GM20000 (cell line): ENCODE measurements at places on chromosomes 6 and 20.

GRCh38 chr6:89777455-89777854, 42.1 kb downstream of the MDN1 start:
- DNase-seq = no peak

DNA sequence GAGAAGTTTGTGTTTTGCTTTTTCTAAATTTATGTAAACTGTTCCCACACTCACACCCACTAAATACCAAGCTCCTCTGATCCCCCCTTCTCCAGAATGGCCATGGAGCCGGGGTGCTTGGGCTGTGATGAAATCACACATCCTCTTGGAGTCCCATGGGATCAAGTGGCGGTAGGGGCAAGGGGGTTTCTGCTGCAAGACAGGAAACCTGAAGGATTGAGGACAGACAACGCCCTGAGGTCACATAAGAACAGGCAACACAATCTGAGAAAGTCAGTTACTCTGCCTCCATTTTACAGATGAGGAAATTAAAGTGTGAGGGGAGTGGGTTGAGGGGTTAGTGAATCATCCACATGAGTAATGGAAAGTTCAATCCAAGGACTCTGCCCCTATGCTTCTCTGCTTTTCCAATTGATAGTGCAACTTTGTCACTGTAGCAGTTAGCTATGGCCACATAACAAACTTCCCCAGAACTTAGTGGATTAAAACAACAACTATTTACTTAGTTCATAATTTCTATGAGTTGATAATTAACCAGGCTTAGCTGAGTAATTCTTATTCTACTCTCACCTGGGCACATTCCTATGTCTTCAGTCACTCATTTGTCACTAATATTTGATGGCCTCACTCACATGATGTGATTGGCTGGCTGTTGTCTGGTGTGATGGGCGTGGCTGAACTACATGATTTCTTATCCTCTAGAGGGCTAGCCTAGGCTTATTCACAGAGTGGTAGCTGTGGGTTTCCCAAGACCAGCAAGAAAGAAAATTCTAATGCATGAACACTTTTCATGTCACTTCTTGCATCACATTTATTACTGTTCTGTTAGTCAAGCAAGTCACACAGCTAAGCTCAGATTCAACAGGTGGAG, 311.1 kb upstream of the RNF24 start:
- DNase-seq = no peak

- DNase-seq = no peak
Measured at GRCh38 chr6:75931011-75931680, 141.3 kb downstream of the IMPG1 start.

GRCh38 chr6:26474439-26474881, 16.7 kb downstream of the BTN2A1 start:
- no peak for DNase-seq

DNA sequence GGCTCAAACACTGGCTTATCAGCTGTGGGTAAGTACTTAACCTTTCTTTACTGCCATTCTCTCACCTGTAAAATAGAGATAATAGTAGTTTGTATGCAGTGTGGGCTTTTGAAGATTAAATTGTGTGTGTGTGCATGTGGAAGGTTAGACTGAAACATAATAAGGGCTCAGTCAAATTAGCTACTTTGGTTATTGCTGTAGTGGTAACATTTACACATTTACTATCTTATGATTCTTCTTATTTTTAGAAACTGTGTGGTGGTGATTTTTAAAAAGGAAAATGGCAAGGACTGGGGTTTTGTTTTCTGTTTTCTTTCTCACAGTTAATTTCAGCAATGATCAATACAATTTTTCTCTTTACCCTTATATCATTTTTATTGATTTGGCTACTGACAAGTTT, 206.9 kb downstream of the NKAIN2 start:
- DNase-seq = no peak

- DNase-seq = no peak
Measured at GRCh38 chr20:62625516-62625915, 16.8 kb upstream of the SLCO4A1 start.

DNA sequence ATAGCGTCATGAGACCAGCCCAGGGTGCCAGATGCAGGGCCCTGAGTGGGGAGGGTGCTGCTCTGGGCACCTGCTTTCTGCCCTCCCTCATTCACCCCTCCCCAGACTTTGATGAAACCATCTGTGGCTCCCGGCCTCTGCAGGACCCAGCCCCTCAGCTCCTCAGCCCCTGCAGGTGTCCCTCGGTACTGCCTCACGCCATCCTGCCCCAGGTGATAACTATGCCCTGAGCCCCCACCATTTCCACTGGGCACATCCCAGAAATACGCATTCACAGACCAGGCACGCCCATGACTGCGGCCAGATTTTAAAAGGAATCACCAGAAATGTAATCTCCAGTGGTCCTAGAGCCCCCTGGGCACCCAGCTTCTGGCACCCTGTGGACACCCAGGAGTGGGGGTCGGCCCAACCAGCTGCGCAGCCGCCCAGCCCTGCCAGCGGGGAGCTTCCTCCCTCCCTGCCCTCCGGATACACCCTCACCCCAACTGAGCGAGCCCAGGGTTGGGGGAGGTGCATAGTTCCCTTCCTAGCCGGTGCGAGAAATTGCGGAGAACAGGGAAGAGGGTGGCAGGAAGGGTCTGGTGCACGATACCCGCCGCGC, 615 bp upstream of the NTSR1 start:
- DNase-seq = no peak

DNA sequence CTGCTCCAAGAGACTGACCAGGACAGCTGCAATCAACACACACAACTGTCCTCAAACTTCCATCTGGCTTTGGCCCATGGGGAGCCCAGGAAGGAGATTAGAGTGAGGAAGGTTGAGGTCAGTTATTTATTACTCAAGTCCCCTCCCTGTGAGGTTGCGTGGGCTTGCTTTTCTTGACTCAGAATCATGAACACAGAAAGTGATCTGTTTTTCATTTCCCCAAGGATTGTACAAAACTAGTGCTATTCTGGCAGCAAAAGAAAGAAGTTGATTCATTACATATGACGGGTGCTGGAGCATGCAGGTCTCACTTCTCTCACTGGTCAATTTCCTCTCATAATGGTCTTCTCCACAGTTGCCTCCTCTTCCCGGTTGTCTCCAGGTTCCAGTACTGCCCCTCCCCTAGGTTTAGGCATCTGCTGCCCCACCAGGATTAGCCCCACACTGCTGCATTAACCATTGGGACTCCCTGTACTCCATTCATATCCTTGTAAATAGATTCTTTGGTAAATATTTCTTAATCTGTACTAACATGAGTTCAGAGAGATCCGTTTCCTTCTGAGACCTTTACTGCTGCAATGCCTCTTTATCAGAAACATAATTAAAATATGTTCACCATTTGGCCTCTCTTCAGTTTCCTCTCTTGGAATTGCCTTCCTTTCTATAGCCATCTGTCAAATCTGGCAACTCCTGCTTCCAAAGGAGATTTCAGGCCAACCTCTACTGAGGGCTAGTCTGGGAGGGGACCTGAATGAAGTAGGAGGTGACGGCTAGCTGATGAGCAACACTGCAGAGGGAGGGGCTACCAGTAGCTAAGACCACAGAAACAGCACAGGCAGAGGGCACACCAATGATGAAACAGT, 888.8 kb downstream of the QKI start:
- no peak for DNase-seq

GRCh38 chr20:53613748-53614147, 20.1 kb upstream of the ZNF217 start:
- no peak for DNase-seq

- no peak for DNase-seq
Measured at GRCh38 chr6:24927985-24928745, 7.6 kb downstream of the RIPOR2 start.

GRCh38 chr6:54722328-54722727, 124.2 kb upstream of the FAM83B start:
- no peak for DNase-seq

DNA sequence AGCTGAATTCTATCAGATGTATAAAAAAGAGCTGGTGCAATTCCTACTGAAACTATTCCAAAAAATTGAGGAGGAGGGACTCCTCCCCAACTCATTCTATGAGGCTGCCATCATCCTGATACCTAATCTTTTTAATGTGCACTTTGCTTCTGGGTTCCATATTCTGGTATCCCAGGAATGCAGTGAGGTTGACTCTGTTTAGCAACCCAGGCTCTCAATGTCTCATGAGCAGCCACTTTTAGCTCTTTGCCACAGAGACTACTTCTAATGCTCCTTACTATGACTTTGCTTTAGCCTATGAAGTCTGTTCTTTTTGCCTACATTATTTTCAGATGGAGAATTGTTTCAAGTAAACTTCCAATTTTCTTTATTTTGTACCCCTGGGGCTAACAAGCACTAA, 185.5 kb upstream of the NRSN1 start:
- DNase-seq = no peak

GRCh38 chr6:138541823-138542481, 42.7 kb upstream of the NHSL1 start:
- no peak for DNase-seq
